ENCODE measurements at places on chromosomes 4 and X. TPM values are rescaled to one million over a fixed set of nuclear protein-coding genes. Genes with fewer than 3 reads are reported as not detected.

DNA sequence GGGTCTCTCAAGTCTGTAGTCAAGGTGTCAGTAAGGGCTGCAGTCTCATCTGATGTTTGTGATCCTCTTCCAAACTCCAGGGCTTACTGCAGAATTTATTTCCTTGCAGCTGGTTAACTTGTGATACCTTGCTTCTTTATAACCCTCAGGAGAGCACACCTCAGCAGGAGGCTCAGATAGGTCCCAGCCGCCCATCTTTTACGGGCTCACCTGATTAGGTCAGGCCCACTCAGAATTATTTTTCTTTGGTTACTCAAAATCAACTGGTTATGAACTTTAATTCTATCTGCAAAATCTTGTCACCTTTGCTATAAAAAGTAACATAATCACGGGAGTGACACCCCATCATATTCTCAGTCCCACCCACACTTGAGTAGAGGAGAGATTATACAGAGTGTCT, 99.9 kb upstream of the BEND4 start:
- H3K27ac ChIP-seq = no peak overlapping the region
- no peak for DNase-seq
- no peak overlapping the region for H3K4me3 ChIP-seq
- no peaks in the 10 kb centered on the region for H3K27me3 ChIP-seq

DNA sequence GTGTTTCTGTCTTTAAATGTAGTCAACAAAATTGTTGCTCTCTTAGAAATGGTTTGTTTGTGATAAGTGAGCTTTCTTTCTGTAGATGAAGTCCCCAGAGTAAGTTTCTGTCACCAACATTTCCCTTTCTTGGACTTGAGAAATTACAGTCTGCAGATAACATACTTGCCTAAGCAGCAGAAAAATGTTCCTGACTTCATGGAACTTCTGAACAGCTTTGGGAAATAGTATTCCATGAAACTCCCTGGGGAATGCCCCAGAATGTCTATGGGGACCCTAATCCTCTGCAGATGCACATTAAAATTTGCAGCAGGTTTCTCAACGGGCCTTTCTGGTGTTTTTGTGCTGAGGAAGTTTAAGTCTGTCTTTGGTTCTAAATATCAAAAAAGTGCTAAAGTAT, 38.6 kb upstream of the NEIL3 start:
- DNase-seq = no peak
- no peaks in the 10 kb centered on the region for H3K36me3 ChIP-seq
- H3K27ac ChIP-seq = no peak overlapping the region
- H3K4me1 ChIP-seq = no peaks in the 10 kb centered on the region
- no peaks in the 10 kb centered on the region for H3K27me3 ChIP-seq

The APOOL gene
- 10.8 TPM for total RNA-seq

DNA sequence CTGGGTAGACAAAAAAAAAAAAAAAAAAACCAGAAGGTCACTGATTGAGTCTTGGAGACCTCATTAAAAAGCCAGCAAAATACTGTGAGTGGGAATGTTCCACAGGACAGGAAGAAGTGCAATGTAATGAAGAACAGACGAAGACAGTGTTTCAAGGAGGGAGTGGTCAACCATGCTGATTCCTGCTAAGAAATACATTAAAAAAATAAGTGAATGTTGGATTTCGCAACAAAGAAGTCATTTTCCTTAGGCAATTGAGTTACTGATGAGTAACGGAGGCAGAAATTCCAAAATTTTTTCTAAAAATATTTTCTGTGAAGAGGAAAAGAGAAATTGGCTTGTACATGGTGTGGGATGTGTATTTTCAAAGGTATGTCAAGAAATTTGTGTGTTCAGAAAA, 94.3 kb upstream of the FAM47B start:
- no peaks in the 10 kb centered on the region for H3K4me1 ChIP-seq
- no peak overlapping the region for H3K27ac ChIP-seq
- H3K27me3 ChIP-seq = no peaks in the 10 kb centered on the region
- no peaks in the 10 kb centered on the region for H3K36me3 ChIP-seq
- no peak overlapping the region for H3K4me3 ChIP-seq
- no peak for DNase-seq

GRCh38 chr4:15336410-15337167, 91.2 kb upstream of the C1QTNF7 start:
- H3K4me1 ChIP-seq = no peaks in the 10 kb centered on the region
- H3K27me3 ChIP-seq = no peaks in the 10 kb centered on the region
- no peak for DNase-seq
- H3K27ac ChIP-seq = no peak overlapping the region
- H3K4me3 ChIP-seq = no peak overlapping the region
- H3K36me3 ChIP-seq = no peaks in the 10 kb centered on the region

- no peaks in the 10 kb centered on the region for H3K27me3 ChIP-seq
- no peak for DNase-seq
- no peaks in the 10 kb centered on the region for H3K4me1 ChIP-seq
- no peak overlapping the region for H3K4me3 ChIP-seq
- no peaks in the 10 kb centered on the region for H3K36me3 ChIP-seq
Measured at GRCh38 chrX:139929876-139930275, 3.0 kb downstream of the ATP11C start.

GRCh38 chrX:13159886-13160285, 115.5 kb upstream of the FAM9C start:
- H3K4me3 ChIP-seq = no peak overlapping the region
- no peaks in the 10 kb centered on the region for H3K36me3 ChIP-seq
- no peaks in the 10 kb centered on the region for H3K27me3 ChIP-seq

- peak overlapping the region; percentile 82 for H3K4me3 ChIP-seq
- no peaks in the 10 kb centered on the region for H3K36me3 ChIP-seq
- H3K27me3 ChIP-seq = no peaks in the 10 kb centered on the region
- no peak overlapping the region for H3K27ac ChIP-seq
Measured at GRCh38 chr4:165208741-165209388, 1.5 kb downstream of the KLHL2 start.

The ATP1B4 gene
- total RNA-seq = 0.50 TPM

- H3K4me3 ChIP-seq = no peak overlapping the region
- DNase-seq = no peak
- no peaks in the 10 kb centered on the region for H3K27me3 ChIP-seq
- H3K36me3 ChIP-seq = no peaks in the 10 kb centered on the region
- no peak overlapping the region for H3K27ac ChIP-seq
Measured at GRCh38 chr4:87559090-87559837, 30.1 kb upstream of the SPARCL1 start.

DNA sequence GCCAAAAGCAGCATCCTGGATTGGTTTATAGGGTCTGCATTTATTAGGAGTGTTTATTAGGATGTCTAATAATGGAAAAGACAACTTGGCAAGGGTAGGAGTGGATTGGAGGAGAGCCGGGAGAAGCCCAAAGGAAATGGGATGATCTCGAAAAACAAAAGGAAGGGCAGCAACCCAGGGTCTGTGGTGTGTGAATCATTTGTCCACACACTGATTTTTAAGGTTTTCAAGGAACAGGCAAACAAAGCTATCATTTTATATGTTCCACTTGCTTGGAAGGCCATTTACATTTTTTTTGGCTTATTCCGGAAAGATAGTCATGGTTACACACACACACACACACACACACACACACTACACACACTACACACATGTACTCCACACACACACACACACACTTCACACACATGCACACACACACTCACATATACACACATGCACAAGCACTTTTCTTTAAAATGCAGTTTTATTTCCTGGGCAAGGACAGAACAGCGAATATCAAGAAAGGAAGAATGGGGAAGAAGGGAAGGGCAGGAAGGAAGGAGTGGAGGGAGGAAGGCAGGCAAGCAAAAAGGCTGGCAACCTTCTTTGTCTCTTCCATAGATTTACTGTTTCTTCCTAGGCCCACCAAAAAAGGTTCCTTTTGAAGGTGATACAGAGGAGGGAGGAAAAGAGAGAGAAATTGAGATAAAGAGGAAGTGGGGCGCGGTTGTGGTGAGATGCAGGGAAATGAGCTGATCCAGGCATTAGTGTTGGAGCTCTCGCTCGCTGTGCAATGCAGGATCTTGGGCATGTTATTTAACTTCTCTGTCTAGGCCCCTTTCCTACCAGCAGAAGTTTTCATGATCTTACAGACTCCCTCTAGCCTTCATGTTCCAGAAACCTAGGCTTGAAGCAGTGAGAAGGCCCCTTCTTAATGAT, 88.6 kb upstream of the MAML3 start:
- H3K27me3 ChIP-seq = no peaks in the 10 kb centered on the region
- peak overlapping the region; percentile 60 for H3K27ac ChIP-seq
- no peak for DNase-seq
- H3K4me3 ChIP-seq = no peak overlapping the region
- no peaks in the 10 kb centered on the region for H3K36me3 ChIP-seq

The UBE2K gene
- total RNA-seq = 30.3 TPM

- no peaks in the 10 kb centered on the region for H3K4me1 ChIP-seq
- H3K4me3 ChIP-seq = no peak overlapping the region
Measured at GRCh38 chr4:52076731-52077130, 25.6 kb downstream of the SPATA18 start.

DNA sequence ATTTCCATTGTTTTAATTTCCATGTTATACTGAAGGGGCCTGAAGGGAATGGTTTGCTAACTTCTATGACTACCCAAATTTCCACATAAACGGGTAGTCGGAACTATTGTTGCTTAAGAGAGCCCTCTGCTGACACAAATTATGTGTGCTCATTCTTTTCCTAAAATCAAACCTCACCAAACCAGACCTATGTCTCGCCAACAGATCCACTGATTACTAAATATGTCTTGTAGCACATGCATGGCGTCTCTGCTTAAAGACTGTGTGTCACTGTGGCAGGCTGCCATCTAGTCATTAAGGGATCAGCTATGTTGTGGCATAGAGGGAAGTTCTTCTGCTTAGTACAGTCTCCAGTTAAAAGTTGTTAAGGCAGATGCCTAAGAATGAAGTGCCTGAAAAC, 25.1 kb downstream of the PIR start:
- no peaks in the 10 kb centered on the region for H3K27me3 ChIP-seq
- H3K4me1 ChIP-seq = no peaks in the 10 kb centered on the region
- DNase-seq = peak; percentile 38

DNA sequence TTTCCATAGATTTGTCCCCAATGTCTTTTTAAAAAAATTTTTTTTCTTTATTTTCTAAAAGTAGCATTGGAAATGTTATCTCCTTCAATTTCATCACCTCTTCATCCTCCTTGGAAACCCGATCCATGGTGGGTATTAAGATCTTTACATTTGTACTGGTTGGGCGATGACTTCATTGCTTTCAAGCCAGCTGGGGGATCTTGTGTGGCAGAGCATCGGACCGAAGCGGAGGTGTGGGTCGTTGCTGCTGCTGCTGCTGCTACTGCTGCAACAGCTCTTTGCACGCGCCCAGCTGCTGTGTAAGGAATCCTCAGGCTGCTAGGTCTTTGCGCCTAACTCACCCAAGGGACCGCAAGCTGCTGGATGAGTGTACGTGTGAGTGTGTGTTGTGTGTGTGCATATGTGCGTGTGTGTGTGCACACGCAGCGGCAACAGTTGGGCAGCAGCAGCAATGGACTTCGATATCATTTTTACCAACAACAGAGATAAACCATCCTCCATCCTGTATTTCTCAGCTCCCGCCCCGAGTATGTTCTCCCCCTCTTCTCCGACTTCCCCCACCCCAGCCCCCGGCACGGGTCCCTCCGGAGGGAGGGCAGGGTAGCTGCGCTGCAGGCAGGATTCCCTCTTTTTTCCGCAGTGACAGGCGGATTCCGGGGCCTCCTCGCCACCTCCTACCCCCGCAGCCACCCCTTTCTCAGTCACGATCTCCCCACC, 768 bp upstream of the CDKL5 start:
- H3K36me3 ChIP-seq = no peaks in the 10 kb centered on the region
- H3K27ac ChIP-seq = peak overlapping the region; percentile 66
- H3K27me3 ChIP-seq = no peaks in the 10 kb centered on the region

GRCh38 chr4:880684-881405, 51.3 kb downstream of the GAK start:
- DNase-seq = no peak
- H3K27me3 ChIP-seq = no peaks in the 10 kb centered on the region
- H3K27ac ChIP-seq = no peak overlapping the region
- peaks cover 4% of the 10 kb centered on the region for H3K36me3 ChIP-seq

- H3K27ac ChIP-seq = peak overlapping the region; percentile 57
- H3K27me3 ChIP-seq = no peaks in the 10 kb centered on the region
- peak; percentile 4 for DNase-seq
Measured at GRCh38 chrX:16946971-16947562, 609 bp downstream of the REPS2 start.

GRCh38 chrX:17930850-17931249, 69.8 kb upstream of the RAI2 start:
- no peak overlapping the region for H3K4me3 ChIP-seq
- no peaks in the 10 kb centered on the region for H3K36me3 ChIP-seq
- no peaks in the 10 kb centered on the region for H3K4me1 ChIP-seq
- DNase-seq = no peak

- no peak for DNase-seq
- H3K4me1 ChIP-seq = no peaks in the 10 kb centered on the region
- no peaks in the 10 kb centered on the region for H3K36me3 ChIP-seq
- no peak overlapping the region for H3K27ac ChIP-seq
Measured at GRCh38 chrX:44915361-44915868, 42.4 kb downstream of the KDM6A start.

GRCh38 chr4:120155287-120155686, 88.6 kb upstream of the MAD2L1 start:
- no peak overlapping the region for H3K4me3 ChIP-seq
- H3K36me3 ChIP-seq = no peaks in the 10 kb centered on the region
- no peak overlapping the region for H3K27ac ChIP-seq
- no peak for DNase-seq
- H3K27me3 ChIP-seq = no peaks in the 10 kb centered on the region
